Kidney (tissue), 22 donors: ENCODE measurements at places on chromosomes 6 and 20.

- no peak for DNase-seq
Measured at GRCh38 chr20:33821270-33821836, 10.2 kb downstream of the CHMP4B start.

DNA sequence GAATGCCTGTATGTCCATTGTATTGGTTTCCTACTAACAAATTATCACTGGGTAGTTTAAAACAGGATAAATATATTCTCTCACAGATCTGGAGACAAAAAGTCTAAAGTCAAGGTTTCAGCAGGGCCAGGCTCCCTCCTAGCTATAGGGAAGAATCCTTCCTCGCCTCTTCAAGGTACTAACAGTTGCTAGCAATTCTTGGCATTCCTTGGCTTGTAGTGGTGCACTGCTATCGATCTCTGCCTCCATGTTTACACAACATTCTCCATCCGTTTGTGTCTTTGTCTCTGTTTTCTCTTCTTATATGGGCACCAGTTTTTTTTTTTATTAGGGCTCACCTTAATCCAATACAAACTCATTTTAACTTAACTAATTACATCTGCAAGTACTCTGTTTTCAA, 48.9 kb downstream of the OR2B6 start:
- no peak for DNase-seq

DNA sequence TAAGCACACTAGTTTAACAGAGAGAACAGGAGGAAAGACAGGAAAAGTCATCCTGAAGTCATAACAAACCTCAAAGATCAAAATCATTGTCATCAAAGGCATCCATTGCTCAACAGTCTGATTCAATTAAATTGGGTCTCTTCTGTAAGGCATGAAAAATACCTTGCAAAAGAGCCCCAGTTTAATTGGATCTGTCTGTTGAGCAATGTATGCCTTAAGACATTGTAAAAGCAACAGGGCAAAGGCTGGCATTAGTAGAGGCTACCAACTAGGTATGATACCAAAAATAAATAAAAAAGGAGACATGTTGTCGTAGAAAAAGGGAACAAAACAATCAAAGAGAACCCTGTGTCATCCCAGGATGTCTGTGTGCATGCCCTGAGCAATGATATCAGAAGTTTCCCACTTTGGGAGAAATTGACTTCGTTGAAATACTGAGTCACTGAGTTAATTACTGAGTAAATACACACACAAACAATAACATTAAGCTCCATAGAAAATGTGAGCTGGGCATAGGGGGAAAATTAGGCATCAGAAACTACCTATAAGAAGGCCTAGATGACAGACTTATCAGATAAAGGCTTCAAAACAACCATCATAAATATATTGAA, 1013.8 kb upstream of the CITED2 start:
- no peak for DNase-seq

DNA sequence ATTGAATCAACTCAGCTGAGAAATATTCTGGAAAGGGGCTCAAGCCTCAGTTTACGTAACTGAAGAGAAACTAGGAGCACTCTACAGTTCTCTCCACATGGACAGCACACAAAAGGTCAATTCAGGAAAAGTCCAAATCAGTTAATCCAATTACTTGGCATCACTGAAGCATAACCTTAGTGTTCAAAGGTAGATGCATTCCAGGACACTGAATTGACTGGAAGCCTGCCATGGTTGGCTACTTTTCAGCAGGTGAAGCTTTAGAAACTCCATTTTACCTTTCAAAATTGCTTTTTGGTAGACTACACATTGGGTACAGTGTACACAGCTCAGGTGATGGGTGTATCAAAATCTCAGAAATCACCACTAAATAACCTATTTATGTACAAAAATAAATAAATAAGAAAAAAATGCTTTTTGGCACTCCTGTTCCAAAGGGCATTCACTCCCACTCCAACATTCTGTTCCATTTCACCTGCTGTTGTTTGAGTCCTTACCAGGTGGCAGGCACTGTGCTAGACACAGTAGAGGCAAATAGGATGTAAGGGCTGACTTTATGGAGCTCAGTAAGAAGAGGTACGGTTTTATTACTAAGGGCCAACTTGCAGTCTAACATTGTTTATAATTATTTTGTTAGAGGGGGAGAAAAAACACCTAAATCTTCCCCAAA, 153.4 kb downstream of the FAXC start:
- DNase-seq: peak; percentile 45

GRCh38 chr20:47576516-47577033, 74.9 kb downstream of the NCOA3 start:
- DNase-seq: peak; percentile 91

- no peak for DNase-seq
Measured at GRCh38 chr6:31882344-31882743, 3.5 kb upstream of the SLC44A4 start.

DNA sequence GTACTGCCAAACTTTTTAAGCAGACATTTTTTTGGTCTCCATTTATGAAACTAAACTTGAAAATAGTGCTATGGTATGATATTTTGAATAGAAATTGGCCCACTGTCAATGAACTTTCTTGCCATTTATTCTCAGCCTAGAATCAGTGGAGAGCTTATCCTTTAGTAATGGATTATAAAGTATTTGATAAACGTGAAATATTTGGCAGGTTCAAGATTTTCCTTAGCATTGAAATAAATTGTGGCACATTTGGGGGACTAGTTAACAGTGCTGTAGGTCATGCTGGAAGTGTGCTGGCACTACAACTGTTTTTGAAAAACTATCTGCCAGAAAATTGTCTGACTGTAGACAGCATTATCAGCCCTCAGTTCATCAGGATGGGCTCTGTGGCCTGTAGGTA, 2.1 kb downstream of the PRSS35 start:
- no peak for DNase-seq

- no peak for DNase-seq
Measured at GRCh38 chr6:168000198-168001028, 2.9 kb downstream of the KIF25 start.

DNA sequence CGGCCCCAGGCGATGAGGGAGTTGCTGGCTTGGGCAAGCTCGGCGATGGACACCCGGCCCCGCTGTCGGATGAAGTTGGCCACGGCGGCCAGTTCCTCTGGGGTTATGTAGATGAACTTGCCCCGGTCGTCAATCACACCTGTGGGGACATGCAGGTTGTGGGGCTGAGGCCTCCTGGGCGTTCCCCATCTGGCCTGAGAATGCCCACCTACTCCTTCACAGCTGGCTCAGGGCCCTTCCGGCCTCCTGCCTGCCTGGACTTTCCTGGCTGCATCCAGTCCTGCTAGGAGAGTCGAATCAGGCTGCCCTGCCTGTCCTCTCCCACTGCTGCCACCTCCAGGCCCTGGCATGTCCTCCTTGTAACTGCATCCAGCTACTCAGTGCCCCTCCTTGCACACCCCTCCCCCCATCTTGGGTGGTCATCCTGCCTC, 13.8 kb downstream of the DDRGK1 start:
- DNase-seq: peak; percentile 73

DNA sequence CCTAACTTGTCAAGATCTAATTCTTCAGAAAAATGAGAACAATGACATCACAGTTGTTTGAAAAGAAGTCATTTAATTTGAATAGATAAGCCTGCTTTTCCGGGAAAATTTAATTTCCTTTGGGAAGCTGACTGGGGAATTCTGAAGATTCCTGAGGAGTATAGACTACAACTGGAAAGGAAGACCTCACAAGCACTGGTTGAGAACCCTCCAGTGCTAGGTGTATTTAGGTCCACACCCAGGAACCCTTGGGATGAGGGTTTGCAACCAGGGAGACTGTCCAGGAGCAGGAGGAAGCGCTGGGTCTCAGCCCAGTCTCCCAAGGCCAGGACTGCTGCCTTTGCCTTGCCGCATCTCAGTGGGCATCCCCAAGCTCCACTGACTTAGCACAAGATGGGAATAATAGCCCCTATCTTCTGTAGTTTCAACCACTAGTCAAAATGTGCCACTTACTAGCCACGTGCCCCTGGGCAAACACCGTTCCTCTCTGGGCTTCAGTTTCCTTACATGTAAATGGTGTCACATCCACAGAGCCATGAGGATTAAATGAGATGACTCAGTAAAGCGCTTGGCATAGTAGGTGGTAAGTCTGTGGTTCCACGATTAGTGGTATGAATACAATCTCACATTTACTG, 6.9 kb upstream of the CD93 start:
- peak; percentile 56 for DNase-seq

DNA sequence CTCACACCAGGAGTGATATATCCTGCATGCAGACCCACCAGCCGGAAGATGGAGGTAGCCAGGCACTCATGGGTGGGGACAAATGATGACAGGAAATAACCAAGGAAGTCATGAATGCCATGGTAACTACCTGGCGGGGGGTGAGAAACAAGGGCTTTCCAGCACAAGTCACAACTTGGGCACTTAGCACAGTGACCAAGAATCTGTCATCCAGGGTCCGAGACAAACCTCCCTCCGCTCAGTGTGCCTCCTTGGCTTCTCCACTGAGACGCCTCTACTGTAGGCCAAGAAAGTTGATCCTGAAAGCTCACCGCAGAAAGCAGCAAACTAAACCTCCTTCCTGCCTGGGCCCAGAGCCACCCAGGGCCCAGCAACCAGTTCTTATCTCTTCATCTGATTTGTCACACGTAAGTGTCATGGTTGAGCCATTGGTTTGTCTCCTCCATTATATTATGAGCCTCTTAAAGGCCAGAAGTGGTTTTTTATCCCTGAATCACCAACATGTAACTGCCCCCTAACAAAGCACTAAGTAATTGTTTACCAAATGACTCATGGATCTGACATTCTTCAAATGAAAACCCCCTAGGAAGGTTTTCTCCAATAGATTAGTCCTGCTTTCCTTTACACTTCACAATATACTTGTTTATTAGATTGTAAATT, 84.3 kb upstream of the TAB2 start:
- DNase-seq: no peak

- no peak for DNase-seq
Measured at GRCh38 chr6:162572240-162572639, 155.3 kb downstream of the PRKN start.

- no peak for DNase-seq
Measured at GRCh38 chr6:122799140-122799745, 10.2 kb downstream of the SMPDL3A start.

DNA sequence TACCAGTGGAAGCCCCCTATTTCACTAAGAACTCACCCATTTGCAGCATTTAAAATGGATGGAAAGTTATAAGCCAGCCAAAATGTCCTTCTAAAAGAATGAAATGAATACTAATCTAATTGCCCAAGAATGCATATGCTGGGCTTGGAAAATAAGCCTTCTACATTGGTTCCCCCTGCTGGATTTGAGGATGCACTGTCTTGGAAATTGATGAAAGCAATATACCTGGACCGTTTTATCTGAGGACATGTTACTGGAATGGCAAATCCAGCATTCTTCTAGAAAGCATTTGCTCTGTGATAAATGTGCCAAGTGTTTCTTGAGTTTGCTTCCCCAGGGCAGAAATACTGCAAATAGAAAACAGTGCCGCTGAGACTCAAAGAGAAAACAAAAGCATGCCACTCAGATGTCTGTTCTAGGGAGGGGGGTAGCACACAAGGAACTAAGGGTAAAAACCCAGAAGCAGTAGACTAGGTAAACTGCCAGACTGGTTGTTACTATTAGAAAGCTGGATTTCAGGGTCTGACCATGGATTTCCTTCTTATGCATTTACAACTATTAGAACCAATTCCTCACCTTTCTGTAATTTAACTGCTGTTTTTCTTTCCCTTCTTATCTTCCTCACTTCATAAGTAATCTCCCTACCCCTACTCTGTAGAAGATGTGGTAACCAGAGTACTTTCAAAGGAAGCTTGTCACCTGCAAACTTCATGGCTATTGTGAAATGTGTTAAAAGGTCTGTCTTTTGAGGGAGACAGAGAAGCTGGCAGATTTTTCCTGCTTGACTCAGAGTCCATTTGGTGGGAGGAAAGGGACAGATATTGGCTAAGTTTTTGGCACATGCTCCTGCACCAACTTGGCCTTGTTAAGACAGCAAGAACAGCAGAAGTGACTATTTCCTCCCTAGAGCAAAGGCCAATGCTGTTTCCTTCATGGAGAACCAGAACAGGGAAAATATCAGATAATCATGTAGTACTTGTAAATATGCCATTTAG, 642.6 kb downstream of the KIF16B start:
- DNase-seq: peak; percentile 79

DNA sequence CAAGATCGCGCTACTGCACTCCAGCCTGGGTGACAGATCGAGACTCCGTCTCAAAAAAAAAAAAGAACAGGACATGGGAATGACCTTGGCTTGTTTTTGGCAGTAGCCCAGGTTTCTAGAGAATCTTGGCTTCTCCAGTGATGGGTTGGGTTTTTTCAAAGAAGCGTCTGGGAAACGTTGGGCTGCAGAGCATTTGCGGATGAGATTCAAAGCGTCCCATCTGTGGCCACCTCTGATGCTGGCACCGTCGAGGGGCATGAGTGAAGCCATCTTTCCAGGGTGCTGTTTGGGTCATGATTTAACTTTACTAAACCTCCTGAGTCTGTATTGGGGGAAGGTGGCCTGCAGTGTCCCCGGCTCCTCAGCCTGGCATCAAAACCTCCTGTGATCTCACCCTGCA, 43.2 kb upstream of the SRF start:
- no peak for DNase-seq

GRCh38 chr6:99603421-99604165, 3.0 kb upstream of the PRDM13 start:
- peak; percentile 69 for DNase-seq

GRCh38 chr6:109440331-109441068, at the start of the genes PPIL6 and SMPD2:
TSS of gene PPIL6 (minus strand) at chr6:109440628. CDS start at chr6:109440590, 38 bp downstream.
TSS of gene SMPD2 (plus strand) at chr6:109440724. CDS start at chr6:109441122, 398 bp downstream.
- DNase-seq: peak; percentile 96

GRCh38 chr6:100176951-100177710, 183.1 kb upstream of the MCHR2 start:
- DNase-seq: no peak

DNA sequence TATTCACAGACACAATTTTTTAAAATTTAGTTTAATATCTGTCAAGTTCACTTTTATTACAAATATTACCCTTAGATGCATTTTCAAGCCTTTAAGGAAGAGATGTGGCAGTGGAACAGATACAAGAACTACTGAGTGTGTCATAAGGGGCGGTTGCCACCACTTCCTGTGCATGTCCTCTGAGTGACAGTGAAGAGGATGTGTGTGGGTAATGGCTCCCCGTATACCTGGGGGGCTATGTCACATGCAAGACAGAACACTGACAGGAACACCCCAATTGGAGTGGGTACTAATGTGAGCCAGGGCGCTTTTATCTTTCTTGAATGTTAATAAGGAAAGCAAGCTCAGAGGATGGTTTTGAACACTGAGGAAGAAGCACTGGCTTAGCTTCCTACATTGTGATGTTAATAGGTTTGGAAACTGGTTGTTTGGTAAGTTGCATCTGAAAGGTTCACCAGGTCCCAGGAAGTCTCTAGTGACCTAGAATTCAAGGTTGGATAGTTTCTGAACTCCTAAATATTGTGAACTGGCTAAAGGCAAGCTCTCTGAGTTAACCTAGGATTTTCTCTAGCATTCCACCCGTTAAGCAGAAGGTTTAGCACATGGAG, 83.4 kb upstream of the ASF1A start:
- DNase-seq: no peak

- peak; percentile 65 for DNase-seq
Measured at GRCh38 chr6:88165844-88166492, at the start of gene CNR1. TSS of gene CNR1 (minus strand) at chr6:88166347. CDS start at chr6:88145274, 21,073 bp downstream.

GRCh38 chr20:61573415-61574305, 321.6 kb downstream of the CDH4 start:
- no peak for DNase-seq

- DNase-seq: no peak
Measured at GRCh38 chr6:157433678-157434081, 52.7 kb downstream of the ZDHHC14 start.
